ENCODE measurements at places on chromosomes 2 and 18.

DNA sequence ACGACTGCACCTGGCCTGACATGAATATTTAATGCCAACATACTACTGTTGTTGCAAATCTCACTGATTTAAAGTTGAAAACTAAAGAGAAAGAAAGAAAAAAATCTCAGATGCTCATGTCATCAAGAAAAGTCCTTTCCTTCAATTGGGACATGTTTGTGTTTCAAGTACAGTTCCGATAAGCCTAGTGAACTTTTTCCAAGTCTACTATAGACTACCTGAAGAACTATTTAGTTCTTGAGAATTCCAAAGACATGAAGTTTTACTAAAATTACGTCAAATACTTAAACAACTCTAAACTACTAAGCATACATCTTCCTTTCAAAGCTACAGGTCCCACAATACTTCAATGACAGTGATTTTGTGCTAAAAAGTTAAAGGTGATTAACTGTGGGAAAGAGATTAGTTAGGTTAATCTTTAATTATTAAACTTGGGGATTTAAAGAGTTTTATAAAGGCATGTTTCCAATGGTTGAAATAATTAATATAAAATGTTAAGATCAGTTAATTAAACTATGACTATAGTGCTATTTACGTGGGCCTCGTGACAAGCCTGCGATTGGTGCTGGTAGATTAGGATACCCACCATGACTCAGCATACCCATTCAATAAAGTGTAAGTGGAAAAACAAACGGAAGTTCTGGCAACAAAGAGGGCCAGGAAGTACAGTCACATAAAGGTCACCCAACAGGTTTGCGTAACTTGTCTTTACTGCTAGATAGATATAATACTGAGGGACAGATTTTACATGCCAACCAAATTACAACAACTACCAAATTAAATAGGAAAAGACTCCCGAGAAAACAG is 55.5 kb downstream of the SEPTIN10 start:
- DNase-seq = peak; percentile 74

DNA sequence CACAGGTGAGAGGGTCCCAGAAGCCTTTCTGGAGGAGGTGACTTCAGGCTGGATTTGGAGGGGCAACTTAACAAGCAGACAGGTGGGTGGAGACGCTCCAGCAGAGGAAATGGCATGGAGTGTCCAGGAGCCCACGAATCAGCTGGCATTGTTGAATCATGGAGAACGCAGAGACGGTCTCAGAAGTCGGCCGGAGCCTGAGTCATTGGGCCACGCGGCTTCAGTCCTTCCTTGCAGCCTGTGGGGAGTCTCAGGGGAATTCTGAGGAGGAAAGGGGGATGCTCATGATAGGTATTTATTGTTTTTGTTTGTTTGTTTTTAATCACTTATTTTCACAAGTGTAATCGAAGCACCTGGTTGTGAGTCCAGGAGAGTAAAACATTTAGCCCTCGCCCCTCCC is 184.6 kb upstream of the HDAC4 start:
- DNase-seq = no peak

- no peak for DNase-seq
These were observed 294.9 kb upstream of the ATP5MC3 start for GRCh38 chr2:175476374-175476773.

GRCh38 chr2:201118121-201118960 is 2.4 kb downstream of the CFLAR start:
- no peak for DNase-seq

DNA sequence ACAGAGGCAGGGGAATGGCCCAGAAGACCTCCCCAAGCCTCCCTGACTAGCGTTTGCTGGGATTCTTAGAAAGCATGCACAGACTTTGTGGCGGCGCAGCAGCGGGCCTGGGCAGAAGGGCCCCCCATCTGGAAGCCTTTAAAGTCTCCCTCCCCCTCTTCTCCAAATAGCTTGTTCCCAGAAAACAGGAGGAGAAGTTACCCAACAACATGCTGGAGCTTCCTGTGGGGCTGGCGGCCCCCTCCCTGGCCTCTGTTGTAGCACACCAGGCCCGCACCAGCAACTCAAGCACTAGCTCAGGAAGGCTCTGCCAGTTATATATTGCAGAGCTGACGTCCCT is 334.8 kb downstream of the DYSF start:
- DNase-seq = no peak

GRCh38 chr2:25700221-25700660 is 26.9 kb upstream of the DTNB start:
- peak; percentile 19 for DNase-seq

DNA sequence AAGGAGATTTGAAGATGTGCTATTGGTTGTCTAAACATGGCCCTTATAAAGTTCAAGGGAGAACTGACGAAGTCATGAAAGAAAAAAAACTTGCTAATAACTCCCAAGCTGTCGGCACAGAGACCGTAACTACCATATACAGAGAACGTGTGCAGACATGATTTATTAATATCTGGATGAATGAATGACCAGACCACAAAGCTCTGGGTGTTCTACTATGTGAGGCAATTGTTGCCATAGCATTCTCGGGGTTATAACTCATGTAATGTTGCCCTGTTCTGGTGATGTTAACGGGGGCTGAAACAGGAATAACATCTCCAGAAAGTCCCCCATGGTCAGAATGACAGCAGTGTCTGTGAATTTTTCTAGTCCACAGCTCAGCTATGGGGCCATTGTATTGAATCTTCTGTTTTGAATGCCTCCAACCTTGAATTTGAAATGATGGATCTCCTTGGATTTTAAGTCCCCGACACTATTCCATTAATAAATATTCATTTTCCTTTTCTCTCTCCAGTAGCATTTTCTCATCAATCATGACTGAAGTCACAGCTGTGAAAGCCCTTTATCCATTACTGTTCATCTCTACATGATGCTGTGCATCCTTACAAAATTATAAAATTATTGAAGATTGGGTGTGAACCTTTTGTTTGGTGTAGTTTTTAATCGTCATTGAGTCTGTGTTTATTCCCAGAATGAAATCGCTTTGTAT is 483.4 kb upstream of the KLHL29 start:
- no peak for DNase-seq

GRCh38 chr18:31633392-31634330 is 42.0 kb downstream of the TTR start:
- no peak for DNase-seq
